ENCODE measurements at places on chromosomes 5 and 9. TPM values are rescaled to one million over a fixed set of nuclear protein-coding genes. Genes with fewer than 3 reads are reported as not detected.

ANKRD18A gene
- total RNA-seq = under 0.01 TPM

ENG gene
- 48.9 TPM for total RNA-seq

NKD2 gene
- 0.30 TPM for total RNA-seq

SLC28A3 gene
- total RNA-seq = 0.17 TPM

ARL14EPL gene
- total RNA-seq = not detected

LRRC19 gene
- not detected for total RNA-seq

SLC6A19 gene
- not detected for total RNA-seq

ARSI gene
- total RNA-seq = 11.8 TPM

GRXCR2 gene
- total RNA-seq = not detected

NRARP gene
- total RNA-seq = 1.7 TPM

NR2F1-AS1 gene
- total RNA-seq = 8.4 TPM

ELAVL2 gene
- total RNA-seq = not detected
